Stimulated activated CD8-positive, alpha-beta memory T cell treated with anti-CD3 and anti-CD28 coated beads, Interleukin-12 subunit alpha, Interleukin-12 subunit beta, amount 100 ng/mL, for 1 hour (primary cell): ENCODE measurements at places on chromosomes 1 and 21.

GRCh38 chr1:210257698-210258529 lies 25.3 kb downstream of the SERTAD4 start:
- DNase-seq, result no peak

- no peak for DNase-seq
Measured at GRCh38 chr1:17112496-17113236, 6.6 kb downstream of the PADI2 start.

GRCh38 chr21:32411350-32412161 lies 950 bp upstream of the EVA1C start:
- peak; percentile 30 for DNase-seq

GRCh38 chr21:31862078-31862477 lies 10.7 kb upstream of the HUNK start:
- DNase-seq, result no peak

GRCh38 chr1:199684686-199685273 lies 342.7 kb upstream of the NR5A2 start:
- no peak for DNase-seq

- DNase-seq, result no peak
Measured at GRCh38 chr1:2644171-2644570, 11.4 kb upstream of the MMEL1 start.

DNA sequence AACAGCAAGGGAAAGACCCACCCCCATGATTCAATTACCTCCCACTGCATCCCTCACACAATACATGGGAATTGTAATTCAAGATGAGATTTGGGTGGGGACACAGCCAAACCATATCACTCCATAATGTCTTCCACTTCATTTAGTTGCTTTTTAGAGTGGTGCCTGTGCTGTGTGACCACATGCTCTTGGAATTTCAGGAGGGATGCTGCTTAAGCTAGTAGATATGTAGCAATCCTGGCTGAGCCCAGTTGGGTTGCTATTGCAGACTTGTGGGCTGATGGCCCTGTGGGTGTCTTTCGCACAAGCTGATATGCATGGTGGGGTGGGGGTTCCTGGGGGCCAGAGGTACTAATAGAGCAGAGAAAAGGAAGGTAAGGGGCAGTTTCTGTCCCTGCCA lies 160.4 kb upstream of the SYT6 start:
- DNase-seq, result no peak

- DNase-seq, result no peak
Measured at GRCh38 chr1:47725000-47725473, 272.1 kb downstream of the TRABD2B start.

- no peak for DNase-seq
Measured at GRCh38 chr1:230430499-230430898, 4.4 kb upstream of the PGBD5 start.

- no peak for DNase-seq
Measured at GRCh38 chr1:115529216-115529897, 112.4 kb upstream of the VANGL1 start.

DNA sequence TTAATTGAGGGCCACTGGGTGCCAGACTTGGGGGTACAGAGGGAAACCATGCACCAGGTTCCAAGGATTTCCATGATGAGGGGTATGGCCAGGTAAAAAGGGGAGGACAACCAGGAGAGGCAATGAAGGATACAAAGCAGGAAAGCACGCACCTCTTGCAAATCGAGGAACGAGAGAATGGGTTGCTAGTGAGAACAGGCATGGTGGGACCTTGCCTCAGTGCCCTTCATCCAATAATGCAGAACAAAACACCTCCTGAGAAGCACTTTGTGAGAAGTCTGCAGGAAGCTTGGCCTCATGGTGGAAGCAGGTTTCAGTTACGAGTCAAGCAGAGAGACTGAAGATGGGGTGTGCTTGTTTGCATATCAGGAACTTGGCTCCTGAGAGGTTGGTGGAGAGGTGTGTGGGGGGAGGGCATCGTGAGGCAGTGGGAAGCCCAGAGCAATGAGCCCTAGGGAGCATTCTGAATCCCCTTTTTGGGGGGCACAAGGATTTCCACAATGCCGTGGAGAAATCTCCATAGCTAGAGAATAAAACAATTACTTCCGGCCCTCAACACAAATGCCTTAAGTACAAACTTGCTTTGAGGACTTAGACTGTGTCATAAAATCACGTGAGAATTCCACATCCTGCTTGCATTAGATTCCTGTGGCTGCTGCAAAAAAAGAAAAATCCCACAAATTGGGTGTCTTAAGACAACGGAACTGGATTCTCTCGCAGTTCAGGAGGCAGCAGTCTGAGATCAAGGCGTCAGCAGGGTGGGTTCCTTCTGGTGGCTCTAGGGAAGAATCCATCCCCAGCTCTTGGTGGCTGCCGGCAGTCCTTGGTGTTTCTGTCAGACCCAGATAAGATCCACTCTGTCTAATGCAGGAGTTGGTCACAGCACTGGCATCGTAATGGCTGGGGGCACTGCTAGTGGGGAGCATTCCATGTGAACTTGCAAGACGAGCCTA lies 54.9 kb upstream of the BACE2 start:
- DNase-seq, result no peak

GRCh38 chr1:51569284-51570062 lies 47.4 kb upstream of the OSBPL9 start:
- DNase-seq, result peak; percentile 30

GRCh38 chr1:6185151-6185550 lies 5.0 kb upstream of the CHD5 start:
- no peak for DNase-seq

- no peak for DNase-seq
Measured at GRCh38 chr1:232416026-232416568, 213.8 kb downstream of the SIPA1L2 start.

DNA sequence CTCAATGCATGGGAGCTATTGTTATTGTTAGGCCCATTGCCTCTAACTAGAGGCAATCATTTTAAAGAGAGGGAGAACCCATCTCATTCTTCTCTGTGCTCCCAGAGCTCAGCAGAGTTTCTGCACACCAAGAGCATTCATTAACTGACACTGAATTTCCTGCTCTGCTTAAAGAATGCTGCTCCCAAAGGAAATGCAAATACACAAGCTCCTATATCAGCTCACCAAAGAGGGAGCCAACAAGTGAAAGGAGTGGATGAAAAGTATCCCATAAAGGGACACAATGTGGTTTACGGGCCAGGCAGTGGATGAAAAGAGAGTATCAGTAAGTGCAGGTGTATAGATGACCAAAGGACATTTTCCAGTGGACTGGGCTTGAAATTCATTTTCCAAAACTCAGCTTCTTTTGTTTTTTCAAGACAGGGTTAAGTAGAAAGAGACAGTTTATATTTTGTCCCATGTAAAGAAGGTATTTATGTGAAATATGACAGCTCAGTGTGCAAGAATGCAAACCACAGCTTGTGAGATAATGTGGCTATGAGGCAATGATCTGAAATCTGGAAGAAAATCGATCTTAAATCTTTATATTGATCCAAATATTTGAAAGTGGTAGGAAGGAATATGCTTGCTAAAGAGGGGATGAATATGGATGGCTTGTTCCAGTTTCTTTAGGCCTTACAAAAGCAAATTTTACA lies 207.7 kb upstream of the CAMK1G start:
- no peak for DNase-seq

- DNase-seq, result no peak
Measured at GRCh38 chr1:43044572-43045361, 86.1 kb upstream of the SLC2A1 start.

DNA sequence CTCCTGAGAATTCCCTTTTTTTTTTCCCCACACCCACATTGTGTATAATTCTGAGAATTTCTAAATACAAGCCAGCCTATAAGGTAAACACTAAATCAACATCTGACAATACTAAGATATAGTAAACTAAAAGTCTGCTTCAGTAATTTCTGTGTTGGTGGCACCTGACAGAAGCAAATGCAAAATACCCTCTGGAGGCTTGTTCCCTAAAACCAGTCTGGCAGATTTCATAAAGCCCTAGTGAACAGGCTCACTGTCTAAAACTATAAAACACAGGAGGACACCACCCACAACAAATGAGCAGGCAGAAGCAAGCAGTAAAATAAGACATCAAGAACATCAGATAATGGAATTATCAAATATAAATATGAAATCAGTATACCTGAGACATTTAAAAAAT lies 11.5 kb downstream of the TRIM33 start:
- DNase-seq, result no peak

DNA sequence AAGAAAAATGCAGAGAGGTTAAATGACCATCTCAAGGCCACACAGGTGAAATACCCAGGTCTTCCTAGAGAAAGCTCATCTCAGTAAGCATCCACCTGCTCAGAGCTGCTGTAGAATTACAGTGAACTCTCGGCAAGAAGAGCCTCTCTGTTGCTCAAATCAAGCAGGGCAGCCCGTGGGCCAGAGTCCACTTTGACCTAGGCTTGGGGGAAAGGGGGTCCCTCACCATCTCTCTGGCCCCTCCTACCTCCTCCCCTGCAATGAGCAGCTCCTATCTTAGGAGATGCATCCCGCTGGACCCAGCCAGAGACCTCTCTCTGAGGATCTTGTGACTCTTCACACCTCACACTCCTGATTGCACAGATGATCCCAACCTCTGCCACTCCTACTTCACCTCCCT lies 364.7 kb downstream of the PTPRU start:
- no peak for DNase-seq

DNA sequence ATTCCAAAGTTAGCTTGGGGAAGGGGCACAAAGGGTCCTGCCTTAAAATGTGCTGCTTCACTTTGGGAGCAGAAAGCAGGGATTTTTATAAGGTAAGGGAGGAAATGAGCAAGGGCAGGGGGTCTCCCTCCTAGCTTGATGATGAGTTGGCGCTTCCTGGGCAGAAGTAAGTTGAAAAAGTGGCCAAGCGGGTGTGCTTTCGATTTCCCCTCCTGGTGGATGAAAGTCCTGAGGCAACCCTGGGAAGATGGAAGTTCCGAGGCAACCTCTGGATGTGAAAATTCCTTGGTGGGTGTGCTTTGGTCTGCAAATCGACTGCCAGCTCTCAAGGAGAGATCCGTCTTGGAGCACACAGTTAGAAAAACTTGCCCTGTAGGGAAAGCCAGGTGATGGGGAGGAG lies 41.7 kb upstream of the CD2 start:
- no peak for DNase-seq

GRCh38 chr1:150778409-150778808 lies 12.8 kb upstream of the CTSS start:
- no peak for DNase-seq

DNA sequence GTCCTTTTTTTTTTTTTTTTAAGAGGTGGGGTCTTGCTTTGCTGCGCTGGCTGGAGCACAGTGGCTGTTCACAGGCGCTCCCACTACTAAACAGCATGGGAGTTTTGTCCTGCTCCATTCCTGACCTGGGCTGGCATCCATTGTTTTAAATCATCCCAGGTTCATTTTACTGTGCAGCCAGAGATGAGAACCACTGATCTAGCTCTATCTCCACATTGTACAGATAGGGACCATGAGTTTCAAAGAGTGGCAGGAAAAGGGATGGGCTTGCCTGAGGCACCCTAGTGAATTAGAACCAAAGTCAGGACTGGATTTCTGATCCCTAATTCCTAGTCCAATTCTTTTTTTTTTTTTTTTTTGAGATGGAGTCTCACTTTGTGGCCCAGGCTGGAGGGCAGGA lies 7.2 kb upstream of the TMEM222 start:
- no peak for DNase-seq

DNA sequence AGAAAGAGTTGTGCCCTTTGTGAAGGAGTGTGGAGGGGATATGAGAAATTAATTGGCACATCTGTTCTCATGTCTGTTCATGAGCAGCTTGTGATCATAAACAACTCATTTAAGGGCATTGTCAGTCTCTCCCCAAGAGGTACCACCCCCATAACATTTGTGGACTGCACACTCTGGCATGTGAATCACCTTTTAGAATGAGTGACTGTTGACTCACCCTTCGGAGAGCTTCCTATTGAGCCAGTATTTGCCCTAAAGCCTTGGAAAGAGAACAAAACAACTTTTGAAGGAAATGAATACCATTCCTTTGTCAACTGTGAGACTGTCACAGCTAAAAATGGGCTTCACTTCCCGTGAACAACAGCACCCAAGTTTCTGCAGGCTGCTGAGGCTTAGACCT lies 27.5 kb upstream of the MYSM1 start:
- DNase-seq, result no peak

DNA sequence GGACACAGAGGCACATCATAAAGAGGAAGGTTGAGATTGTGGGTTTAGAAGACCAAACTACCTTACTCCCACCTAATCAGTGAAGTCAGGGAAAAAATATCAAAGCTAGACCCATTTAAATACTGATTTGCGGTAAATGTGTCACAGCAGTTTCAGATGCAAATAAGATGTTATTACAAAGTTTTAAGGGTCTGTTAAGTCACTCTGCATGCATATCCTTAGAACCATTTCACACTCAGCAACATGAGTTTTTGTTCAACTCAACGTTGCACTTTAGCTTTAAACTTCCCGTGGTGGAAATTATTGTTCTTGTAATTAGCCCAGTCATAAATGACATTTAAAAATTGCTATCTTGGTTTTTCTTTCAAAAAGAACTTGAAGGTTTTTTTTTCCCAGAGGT lies 34.8 kb downstream of the RPAP2 start:
- DNase-seq, result no peak

DNA sequence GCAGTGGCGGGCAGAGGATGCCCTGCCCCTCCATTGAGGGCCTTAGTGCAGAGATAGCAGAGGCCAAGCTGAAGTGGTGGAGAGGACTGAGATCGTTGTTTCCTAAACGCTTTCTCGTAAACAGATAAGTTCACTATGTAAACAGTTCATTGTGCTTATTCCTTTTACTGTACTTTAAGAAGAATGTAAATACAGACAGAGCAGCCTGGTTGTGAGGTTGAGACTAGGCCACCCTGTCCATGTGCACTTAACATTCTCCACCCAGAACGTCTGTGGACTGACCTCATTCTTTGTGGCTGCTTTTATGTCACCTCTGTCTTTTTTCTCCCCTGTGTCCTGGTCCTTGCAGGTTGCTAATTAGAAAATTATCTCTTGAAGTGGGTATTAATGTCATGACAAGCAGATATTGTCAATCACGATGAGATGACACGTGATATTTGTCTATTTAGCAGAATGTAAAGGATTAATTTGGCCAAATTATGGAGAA lies 8.5 kb downstream of the CENPS start:
- DNase-seq, result no peak

GRCh38 chr1:212073490-212073889 lies 37.9 kb downstream of the DTL start:
- DNase-seq, result no peak

DNA sequence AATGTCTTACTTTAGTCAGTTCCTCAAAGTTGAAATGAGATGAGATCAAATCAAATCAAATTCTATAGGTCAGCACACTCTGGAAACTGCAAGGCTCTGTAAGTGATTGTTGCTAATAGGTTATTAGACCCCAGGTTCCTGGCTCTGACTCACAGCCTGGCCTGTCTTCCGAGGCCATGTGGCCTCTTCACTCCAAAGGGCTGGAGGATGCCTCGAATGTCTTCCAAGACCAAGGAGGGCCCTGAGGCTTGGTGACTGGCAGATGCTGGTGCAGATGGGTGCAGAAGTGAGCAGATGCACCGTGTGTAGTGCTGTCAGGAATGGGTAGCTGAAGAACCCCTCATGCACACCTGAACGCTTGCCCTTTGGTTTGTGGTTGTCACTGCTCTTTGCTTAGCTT lies 113.4 kb downstream of the MAB21L3 start:
- DNase-seq, result no peak

GRCh38 chr1:190608282-190608681 lies 130.6 kb upstream of the BRINP3 start:
- no peak for DNase-seq
